ENCODE measurements at places on chromosomes 5 and 9. TPM values are rescaled to one million over a fixed set of nuclear protein-coding genes. Genes with fewer than 3 reads are reported as not detected.

DNA sequence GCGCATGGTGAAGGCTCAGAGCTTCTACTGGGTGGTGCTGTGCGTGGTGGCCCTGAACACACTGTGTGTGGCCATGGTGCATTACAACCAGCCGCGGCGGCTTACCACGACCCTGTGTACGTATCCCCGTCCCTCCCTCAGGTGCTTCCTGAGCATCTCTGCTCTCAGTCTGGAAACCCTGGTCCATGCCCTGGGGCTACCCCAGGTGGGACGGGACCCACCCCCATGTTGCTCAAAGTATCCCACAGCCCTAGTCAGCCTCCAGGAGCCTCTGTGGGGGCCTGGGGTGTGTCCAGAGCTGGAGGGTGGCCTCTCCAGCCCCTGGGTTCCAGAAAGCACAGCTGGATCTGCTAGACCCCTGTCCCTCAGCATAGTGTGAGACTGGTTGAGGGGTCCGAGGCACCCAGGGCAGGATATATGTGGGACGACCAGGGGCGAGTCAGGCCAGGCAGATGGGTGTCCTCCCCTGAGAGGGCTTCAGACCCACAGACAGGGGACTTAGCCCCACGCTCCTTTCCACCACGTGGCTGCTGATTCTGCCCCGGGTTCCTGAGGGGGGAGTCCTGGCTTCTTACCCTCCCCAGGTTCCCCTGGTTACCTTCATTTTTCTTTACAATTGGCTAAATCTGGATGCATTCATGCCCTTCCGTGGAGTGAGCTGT is 94.0 kb downstream of the CACNA1B start:
- no peak for DNase-seq

Gene PCDHAC1
- 0.06 TPM for total RNA-seq

Gene ZNF367
- 1.8 TPM for total RNA-seq

Gene GRIN1
- not detected for total RNA-seq

Gene MEIKIN
- not detected for total RNA-seq

Measured in glomerular endothelial cell (primary cell).